ENCODE measurements at places on chromosomes 5 and 9.

GRCh38 chr5:5492087-5492933 is 69.8 kb downstream of the ICE1 start:
- peak; percentile 58 for DNase-seq

- no peak for DNase-seq
Observed at GRCh38 chr5:57693488-57694305, 211.1 kb upstream of the ACTBL2 start.

- no peak for DNase-seq
Observed at GRCh38 chr9:84322828-84323227, 17.7 kb downstream of the SLC28A3 start.

DNA sequence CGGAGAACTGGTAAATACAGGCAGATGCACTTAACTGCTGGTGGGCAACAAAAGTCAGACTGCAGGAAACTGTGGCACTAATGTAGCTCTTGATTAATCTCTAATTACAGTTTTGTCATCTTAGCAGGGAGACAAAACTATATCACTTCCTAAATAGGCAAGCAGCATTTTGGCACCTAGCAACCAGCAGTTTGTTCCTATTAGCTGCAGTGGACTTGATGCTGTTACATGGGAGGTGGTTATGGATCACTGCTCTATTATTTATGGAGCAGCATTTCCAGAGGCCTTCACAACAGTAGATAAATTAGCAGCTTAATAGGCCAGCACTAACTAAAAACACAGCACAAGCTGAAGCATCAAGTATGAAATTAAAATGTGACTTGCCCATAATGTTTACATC is 518.3 kb upstream of the ITGA1 start:
- DNase-seq: no peak

DNA sequence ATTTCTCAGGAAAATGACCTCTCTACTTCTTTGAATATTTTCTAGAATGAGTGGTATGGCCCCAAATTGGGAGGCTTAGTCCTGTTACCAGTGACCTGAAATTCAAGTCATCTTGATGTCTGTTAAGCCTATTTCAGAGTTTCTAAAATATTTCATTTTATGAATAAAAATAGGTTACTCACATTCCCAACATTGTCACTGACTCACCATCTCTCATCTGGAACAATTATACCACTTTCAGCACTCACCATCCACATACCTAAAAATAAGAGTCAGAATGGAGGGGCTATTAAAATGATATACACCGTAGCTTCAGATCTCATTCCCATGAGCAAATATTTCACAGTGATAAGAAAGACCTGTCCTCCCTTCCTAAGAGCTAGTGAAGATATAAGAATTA is 71.8 kb downstream of the KIAA1958 start:
- DNase-seq: no peak

Measured in CD4-positive, alpha-beta memory T cell (primary cell).